Occipital lobe (tissue), 3 donors: ENCODE measurements at places on chromosomes 6 and 20. TPM values are rescaled to one million over a fixed set of nuclear protein-coding genes. Genes with fewer than 3 reads are reported as not detected.

The TMEM170B gene
- total RNA-seq, result 59.0 TPM

The SIRPB2 gene
- total RNA-seq, result 0.62 TPM

The LINC00237 gene
- total RNA-seq, result 2.0 TPM

The TP53TG5 gene
- not detected for total RNA-seq

The NRN1 gene
- 17.9 TPM for total RNA-seq

The C20orf202 gene
- 0.16 TPM for total RNA-seq

The DDR1 gene
- 108 TPM for total RNA-seq

DNA sequence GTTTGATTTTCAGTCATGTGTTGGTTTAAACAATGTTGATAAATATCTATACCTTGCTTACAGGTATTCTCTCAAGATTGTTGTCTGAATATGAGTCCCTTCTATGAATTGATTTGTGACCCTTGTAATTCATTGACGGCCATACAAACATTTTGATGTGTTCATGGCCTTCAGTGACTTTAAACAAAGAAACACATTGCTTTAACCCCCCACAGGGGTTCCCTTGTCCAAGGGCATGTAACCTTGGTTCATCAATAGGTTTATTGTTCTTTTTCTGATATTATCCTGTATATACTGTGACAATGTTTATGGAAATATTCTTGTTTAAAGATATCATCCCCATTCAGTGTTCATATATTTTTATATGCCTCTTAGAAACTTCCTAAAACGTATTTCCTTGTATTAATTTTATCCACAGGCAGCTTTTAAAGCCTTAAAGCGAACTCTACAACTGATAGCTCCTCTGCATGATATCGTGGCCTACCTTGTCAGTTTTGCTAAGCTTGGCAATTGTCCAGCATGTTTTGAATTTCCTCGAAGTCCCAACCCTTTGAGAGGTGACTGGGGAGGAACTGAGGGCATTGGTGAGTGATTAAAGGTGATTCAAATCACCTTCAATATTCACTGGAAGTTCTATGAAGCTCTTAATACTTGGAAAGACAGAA, 87.0 kb downstream of the CD164 start:
- DNase-seq, result no peak

DNA sequence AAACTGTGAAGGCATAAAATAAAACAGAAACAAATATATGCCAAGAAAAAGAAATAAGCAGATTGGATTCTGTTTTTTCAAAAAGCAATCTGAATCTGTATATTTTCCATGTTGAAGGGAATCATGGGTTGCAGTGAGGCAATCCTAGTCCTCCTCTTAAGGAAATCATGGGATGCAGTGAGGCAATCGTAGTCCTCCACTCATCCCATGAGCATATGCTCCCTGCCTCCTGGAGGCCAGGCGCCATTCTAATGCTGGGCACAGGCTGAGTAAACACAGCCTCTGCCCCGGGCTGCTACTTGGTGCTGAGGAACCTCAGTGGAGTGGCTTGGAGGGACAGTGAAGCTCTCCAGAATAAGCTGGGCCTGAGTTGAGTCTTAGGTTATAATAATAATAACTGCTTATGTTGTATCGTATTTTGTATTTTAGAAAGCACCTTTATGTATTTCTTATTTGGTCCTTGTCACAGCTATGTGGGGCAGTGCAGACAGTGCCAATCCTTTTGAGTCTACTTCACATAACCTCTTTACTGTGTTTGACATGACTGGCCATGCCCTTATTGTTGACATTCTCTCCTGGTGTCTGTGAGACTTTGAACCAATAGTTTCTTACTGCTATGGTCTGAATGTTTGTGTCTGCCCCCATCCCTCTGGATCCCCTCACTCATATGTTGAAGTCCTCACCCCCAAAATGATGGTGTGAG, 56.6 kb upstream of the CITED2 start:
- no peak for DNase-seq

- no peak for DNase-seq
These were observed 14.1 kb upstream of the PPARD start for GRCh38 chr6:35328108-35328723.

DNA sequence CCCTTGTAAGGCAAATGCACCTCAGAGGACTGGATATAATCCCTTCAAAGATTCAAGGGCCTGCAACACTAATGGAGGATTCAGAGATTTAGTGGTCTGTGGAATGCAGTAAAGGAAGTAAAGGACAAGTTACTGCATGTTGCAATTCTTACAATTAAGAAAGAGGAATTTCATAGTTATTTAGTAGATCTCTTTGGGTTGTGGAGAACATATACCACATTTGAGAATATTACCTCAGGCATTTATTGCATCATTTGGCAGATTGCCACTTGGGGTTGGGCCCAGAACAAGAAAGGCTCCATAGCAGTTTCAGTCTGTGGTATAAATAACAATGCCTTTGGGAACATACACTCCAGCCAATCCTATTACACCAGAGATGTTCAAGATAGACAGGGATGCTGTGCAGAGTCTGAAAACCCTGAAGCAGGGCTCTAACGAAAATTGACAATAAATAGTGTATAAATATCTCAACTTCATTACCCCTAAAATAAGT, 20.9 kb upstream of the EPM2A start:
- DNase-seq, result no peak

DNA sequence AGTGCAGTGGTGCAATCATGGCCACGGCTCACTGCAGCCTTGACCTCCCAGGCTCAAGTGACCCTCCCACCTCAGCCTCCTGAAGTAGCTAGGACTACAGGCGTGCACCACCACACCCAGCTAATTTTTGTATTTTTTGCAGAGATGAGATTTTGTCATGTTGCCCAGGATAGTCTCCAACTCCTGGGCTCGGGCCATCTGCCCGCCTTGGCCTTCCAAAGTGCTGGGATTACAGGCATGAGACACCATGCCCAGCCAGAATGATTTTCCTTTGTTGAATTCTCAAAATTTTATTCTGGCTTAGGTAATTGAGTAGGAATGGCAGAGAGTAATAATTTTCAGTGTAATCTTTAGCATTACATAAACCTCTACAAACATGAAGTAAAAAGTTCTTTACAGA, 37.1 kb downstream of the SLC16A10 start:
- DNase-seq, result no peak

GRCh38 chr6:122894791-122895190, 101.2 kb upstream of the CLVS2 start:
- no peak for DNase-seq

DNA sequence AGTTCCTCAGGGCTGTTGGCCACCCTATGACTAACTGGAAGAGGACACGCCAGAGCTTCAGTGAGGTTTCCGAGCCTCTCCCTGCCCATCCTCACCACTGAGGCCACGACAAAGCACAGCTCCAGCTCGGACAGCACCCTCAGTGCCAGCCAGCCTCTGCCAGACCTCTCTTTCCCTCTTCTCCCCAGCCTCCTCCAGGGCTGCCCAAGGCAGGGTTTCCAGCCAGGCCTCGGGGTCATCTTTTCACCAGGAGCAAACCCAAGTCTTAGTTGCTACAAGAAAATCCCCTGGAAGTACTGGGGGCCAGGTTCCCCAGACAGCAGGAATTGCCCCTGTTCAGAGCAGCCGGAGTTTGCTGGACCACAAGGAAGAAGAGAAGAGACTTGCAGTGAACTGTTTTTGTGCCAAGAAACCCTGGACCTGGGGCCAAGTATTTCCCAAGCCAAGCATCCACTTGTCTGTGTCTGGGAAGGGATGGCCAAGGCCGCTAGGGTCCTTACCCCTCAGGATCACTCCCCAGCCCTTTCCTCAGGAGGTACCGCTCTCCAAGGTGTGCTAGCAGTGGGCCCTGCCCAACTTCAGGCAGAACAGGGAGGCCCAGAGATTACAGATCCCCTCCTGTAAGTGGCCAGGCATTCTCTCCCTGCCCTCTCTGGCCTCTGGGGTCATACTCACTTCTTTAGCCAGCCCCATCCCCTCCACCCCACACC, 41.6 kb downstream of the PLAGL2 start:
- no peak for DNase-seq

DNA sequence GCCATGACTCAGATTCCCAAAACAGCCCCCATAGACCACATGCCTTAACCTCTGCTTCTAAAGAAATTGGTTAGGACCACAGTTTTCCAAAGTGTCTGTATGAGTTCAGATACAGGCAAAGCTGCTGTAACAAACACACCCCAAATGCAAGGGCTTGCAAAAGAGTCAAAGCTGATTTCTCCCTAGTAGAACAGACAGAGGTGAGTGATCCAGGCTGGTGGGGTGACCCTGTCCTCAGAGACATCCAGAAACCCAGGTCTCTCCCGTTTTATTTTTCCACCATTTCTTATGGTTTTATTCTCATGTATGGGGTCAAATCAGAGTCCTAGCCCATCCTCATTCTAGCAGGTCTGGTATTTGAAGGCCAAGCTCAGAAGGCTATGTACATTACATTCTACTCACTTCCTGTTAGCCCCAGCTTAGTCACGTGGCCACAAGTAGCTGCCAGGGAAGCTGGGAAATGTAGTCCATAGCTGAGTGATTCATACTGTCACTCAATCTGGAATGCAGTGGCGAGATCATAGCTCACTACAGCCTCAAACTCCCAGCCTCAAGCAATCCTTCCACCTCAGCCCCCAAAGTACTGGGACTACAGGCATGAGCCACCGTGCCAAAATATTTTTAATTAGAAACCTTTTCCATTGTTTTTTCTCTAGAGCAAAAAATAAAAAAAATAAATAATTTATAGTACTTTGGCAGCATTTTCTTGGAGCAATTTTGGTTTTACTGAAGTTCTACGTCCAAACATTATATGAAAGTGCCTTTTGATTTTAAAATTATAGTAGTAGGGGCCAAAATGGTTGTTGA, 175.2 kb downstream of the ZMYND8 start:
- no peak for DNase-seq
